ENCODE measurements at places on chromosomes 3 and 15.

GRCh38 chr3:73540969-73541740, 83.6 kb downstream of the PDZRN3 start:
- DNase-seq = no peak

- no peak for DNase-seq
Observed at GRCh38 chr3:181358562-181358961, 353.2 kb upstream of the SOX2 start.

GRCh38 chr3:120129051-120129450, 34.8 kb upstream of the GSK3B start:
- no peak for DNase-seq

DNA sequence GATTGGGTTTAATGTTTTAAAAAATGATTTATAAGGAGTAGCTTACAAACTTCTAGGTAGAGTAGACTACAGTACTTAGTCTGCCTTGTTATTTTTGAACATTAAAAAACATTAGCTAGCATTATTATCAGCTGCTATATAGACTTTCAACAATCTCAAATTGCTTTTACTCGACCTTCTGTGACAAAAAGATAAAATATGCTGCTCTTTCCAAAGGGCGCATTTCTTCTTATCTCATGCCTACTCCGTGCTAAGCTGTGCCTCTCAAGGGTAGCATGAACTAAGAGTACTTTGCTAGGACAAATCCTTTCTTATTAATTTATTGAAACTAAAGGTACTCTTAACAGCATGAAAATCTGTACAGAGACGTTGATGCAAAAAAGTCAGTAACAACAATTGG, 71.3 kb downstream of the SPRED1 start:
- no peak for DNase-seq

DNA sequence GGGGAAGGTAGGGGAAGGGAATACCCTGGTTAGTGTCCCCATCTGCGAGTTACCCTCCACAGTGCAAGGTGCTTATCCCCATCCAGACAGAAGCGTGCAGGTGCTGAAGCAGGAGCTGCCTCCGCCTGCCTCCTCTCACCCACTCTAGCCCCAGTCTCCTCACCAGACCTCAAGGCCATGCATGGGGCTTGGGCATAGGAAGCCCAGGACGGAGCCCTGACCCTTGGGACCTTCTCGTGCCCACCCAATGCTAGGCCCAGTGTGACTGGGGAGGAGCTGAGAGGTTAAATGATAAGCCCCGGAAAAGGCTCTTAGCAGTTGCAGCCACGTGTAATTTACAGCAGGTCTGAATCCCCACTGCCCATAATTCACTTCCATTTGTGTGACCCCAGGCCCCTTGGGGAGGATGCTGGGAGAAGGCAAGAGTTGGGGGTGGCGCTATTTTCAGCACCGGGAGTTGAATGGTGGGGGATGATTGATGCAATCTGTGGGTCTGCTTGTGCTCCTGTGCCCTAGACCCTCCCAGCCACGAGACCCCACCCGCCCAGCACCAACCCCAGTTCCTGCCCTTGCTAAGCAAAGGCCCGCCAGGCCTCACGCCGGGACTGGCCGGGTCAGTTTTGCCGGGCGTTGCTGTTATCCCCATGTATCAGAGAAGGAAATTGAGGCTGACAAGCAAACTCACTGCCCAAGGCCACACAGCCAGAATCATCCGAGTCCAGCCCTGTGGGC, 14.5 kb upstream of the PLXND1 start:
- no peak for DNase-seq

DNA sequence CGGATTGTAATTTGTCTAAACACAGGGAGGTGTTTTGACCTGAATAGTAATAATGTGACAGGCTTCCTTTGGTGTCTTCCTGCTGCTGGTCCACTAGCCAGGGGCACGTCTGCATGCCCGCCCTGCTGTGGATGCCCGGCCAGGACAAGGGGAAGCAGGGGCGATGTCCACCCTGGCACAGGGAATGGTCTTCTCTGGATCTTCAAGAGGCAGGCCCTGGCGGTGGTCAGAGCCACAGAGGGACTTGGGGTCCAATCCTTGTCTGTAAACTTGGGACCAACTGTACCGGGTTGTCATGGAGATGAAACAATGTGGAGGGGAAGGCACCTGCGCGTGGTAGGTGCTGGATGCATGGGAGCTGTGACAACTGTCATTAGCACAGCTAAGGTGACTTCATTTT, 134.1 kb downstream of the RPLP1 start:
- no peak for DNase-seq

DNA sequence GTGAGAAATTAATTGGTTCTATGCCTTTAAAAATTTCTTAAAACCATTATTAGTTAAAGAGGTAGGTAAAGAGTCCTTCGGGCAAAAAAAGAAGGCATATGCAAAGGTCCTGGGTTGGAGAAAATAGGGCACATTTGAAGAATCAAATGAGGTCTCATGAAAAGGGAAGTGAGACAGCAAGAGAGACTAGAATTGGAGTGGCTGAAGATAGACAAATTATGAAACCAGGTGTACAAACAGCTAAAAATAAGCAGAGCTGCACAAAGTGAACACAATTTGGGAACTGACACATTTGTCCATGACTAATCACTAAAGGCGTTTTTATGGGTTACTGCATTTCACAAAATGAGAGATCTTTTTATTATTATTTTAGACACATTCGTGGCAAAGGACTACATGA, 581.2 kb downstream of the PYDC2 start:
- DNase-seq = no peak

DNA sequence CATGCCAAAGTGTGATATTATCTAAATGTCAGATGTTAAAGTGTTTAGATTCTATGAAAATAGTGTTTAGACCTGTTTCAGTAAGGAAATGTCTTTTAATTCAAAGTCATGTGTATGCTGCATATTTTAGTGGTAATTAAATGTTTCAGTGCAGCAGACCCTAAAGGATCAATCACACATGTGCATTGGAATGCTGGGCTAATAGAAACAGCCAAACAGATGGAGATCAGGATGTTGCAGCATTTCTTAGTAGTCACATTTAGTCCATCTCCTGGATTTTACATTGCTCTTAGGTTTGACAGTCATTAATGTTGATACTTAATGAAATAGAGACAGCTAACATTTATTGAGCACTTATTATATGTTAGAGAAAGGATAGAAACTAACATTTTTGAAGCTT, 18.5 kb downstream of the SPRED1 start:
- DNase-seq = no peak

- no peak for DNase-seq
Observed at GRCh38 chr3:194617143-194617671, 16.0 kb downstream of the TMEM44 start.

DNA sequence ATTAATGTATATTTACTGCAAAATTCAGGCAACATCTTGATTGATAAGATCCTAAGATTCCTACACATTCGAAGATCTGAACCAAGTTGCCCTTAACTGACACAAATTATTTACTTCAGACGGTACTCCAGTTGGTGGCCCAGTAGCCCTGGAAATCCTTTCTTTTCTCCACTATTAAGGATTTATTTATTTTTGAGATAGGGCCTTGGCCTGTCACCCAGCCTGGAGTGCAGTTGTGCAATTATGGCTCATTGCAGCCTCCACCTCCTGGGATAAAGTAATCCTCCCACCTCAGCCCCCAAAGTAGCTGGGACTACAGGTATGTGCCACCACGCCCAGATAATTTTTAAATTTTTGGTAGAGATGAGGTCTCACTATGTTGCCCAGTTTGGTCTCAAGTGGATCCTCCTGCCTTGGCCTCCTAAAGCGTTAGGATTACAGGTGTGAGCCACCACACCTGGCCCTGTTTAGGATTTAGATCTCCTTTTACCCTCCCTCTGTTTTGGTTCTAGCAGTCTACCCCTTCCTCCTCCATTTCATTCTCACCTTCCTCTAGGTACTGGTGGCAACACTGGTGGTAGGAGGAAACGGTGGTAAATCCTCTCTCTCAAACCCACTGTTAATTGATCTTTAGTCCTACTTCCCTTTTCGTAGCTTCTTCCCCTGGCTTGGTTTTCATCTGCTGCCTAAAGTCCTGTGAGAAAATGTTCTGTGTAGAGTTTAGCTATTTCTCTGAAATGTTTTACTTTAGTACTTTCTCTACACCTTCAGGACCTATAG, 12.7 kb upstream of the ZNF609 start:
- DNase-seq = no peak

DNA sequence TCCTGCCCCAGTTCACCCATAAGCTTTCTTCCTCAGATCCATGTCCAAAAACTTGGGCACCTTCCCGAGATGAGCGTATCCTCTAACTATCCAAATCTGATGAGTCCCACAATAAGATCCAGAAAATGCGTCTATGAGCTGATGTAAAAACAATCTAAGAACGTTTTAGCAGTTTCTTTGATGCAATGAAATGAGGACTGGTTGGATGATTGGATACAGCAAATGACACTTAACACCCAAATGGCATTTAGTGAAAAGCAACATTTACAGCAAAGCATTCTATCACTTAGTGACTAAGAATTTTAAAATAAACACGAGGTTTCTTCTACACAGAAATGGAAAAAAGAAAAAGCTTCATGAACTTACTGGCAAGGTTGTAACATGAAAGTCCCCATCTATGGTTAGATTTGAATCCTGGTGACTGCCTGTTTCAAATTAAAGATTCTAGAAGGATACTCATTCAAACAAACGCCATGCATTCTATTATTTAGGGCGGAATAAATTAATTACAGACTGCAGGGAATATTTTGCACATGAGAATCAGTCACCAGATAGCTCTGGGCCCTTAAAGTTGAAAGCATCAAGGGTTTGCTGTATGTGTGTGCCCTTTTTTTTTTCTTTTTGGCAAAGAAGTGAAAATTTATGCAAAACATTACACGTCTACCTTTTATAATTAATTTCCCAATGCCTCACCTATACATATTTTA, 598.6 kb downstream of the FOXP1 start:
- DNase-seq = no peak

GRCh38 chr3:36166477-36166876, 213.8 kb upstream of the STAC start:
- DNase-seq = no peak

- DNase-seq = no peak
Observed at GRCh38 chr15:41562784-41563198, 3.8 kb downstream of the TYRO3 start.

DNA sequence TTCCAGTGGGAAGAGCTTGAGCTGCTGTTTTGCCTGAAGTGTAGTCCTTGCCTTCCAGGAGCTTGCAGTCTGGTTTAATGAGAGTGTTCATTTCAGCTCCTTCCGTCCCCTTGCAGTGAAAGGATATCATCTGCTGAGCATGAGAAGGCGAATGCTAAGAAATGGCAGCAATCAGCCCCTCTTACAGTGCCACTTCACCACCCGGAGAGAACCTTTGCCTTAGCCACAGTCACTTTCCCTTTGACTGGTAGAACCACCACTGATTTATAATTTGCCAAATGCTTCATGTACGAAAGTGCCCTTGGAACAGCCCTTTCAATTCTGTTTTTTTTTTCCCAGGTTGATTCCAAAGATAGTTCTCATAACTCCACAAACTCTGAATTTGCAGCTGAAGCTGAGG, 11.5 kb downstream of the TATDN2 start:
- no peak for DNase-seq

GRCh38 chr3:139620438-139620837, 57.3 kb downstream of the NMNAT3 start:
- DNase-seq = no peak

GRCh38 chr3:9398700-9399336, 1.4 kb downstream of the SETD5 start:
- no peak for DNase-seq

GRCh38 chr15:58980351-58980939, 7.0 kb upstream of the RNF111 start:
- no peak for DNase-seq

DNA sequence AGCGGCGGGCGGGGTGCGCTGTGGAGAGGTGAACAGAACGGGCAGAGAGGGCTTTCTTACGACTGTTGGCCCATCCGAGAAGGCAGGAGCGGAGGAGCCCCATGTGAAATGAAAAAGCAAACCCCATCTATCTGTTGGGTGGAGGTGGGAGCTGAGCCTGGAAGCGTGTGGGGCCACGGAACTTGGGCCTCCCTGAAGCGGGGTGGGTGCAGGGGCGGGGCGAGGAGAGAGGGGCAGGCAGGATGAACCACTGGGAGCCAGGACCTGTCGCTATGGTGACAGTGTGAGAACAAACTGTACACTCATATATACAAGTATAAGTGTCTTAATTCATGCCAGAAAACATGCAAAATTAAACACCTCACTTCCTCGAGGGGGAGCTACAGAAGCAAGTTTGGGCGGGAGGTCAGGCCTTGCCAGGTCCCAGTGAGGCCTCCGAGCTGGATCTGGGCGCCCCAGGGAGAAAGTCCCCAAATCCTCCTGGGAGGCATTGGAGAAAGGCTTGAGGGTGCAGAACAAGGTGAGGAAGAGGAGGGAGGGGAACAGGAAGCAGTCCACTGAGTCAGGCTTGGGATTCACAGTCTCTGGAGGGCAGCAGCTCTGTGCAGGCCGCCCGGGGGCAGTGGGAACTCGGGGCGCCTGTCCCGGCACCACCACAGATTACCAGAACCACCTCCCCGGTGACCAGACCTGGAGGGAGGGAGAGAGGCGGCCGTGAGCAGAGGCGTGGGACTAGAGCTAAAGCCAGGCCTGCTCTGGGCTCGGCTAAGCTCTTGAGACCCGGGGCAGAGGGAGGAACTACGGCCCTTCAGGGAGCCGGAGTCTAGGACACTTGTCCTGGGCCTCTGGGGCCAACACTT, 34.8 kb downstream of the RBPMS2 start:
- no peak for DNase-seq

DNA sequence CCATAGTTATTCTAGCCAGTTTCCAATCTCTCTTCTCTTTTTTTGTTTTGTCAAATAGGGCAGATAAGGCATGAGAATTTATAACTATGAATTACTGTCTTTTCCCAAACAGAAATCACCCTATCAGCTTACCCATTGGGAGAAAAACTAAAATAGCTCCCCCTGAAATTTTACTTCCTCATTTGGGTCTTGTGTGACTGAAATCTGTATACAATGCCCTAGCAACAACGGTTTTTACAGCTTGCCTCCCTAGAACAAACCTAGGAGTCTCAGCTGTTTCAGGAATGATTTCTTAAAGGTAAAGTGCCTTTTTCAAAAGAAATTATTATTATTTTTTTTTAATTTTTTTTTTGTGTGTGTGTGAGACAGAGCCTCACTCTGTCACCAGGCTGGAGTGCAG, 56.8 kb downstream of the CD86 start:
- DNase-seq = no peak

GRCh38 chr15:81327516-81327915, 3.6 kb upstream of the STARD5 start:
- no peak for DNase-seq

DNA sequence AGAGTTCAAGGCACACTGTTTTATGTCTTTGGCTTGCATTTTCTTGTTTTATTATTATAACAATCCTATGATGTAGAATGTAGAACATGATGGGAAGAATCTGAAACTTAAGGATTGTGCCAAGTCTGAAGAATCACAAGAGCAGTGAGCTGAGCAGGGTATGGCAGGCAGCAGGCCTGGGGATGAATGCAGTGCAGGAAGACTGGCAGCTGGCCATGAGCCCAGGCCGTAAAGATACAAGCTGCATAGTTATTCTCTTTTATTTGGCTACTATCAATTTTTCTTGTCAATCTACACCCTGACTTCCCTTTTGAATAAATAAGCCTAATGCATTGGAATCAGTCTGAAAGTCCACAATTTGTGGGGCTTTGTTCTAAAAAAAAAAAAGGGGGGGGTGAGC, 89.6 kb upstream of the ARPP21 start:
- DNase-seq = no peak

GRCh38 chr3:124694486-124694885, 35.8 kb upstream of the UMPS start:
- DNase-seq = no peak

Data from pulmonary artery endothelial cell (primary cell).